ENCODE measurements at places on chromosomes 16 and 17.

DNA sequence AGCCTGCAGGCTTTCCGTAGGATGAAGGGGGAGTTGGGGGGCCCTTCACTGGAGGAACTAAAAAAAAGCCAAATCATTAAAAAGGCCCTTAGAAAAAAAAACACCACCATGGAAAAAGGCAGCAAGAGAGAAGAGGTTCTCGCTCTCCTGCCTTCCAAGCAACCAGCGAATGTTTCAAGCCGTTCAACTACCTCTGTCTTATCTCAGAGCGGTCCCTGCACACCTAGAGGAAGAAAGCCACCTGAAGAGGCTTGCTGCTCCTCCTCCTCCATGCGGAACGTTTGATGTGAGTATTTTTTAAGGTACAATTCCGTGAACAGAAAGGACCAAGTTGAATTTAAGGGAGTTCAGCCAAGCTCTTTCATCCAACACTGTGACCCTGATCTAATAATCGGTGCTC, 9.2 kb downstream of the NXN start:
- no peak for DNase-seq

- peak; percentile 92 for DNase-seq
These were observed 37.8 kb upstream of the MYOCD start for GRCh38 chr17:12627781-12628451.

- no peak for DNase-seq
These were observed 2.3 kb downstream of the CDYL2 start for GRCh38 chr16:80802138-80802537.

DNA sequence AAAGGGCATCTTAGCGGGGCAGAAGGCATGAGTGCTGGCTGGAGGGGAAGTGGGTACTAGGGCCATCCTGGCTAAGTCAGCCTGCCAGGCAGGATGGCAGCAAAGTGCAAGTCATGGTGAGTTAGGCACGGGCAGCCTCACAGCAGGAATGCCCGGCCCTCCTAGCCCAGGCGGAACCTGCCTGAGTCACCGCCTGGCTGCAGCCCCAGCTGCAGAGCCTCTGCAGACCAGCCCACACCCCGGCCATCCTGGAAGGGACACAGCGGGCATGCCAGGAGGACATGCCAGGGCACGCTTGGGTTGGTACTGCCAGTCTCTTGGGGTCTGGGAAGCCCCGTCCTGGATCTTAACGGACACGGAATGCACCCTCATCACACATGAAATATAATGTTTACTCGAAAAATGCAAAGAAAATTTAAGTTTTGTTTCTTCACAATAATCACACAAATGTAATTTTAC, 5.0 kb upstream of the ALDH3A1 start:
- peak; percentile 70 for DNase-seq

DNA sequence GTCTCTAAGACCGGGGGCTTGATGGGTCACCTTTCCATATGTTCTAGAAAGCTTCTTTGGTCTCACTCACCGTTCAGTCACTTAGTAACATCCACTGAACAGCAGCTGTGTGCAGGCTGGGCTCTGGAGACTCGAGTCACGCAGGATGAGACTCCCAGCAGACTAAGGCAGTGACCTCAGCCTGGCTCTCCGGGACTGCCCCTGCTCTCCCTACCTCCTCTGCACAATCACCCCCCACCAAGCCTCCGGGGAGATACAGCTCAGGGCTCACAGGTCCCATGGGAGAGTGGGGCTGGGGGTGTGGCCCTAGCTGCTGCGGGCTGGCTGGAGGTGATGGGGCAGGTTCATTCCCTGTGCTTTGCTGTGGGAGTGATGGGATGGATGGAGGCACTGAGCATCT, 14.1 kb downstream of the FLYWCH2 start:
- DNase-seq = peak; percentile 37
